ENCODE measurements at places on chromosomes 3 and 15. TPM values are rescaled to one million over a fixed set of nuclear protein-coding genes. Genes with fewer than 3 reads are reported as not detected.

Gene ITGA11
- 1.2 TPM for total RNA-seq

Gene CSPG4
- 268 TPM for total RNA-seq

Gene CCR8
- total RNA-seq, result not detected

Gene POC1A
- total RNA-seq, result 21.6 TPM

Gene ALS2CL
- total RNA-seq, result 8.0 TPM

Gene FAM3D
- not detected for total RNA-seq

Gene GABRR3
- total RNA-seq, result not detected

Gene CNTN6
- total RNA-seq, result 0.11 TPM

Gene AHSG
- total RNA-seq, result not detected

Gene CMTM8
- total RNA-seq, result 2.7 TPM

Gene CILP
- not detected for total RNA-seq

Gene TRPM1
- total RNA-seq, result not detected

Gene COL6A5
- not detected for total RNA-seq

Gene SEMA7A
- total RNA-seq, result 27.4 TPM

Gene CAND2
- total RNA-seq, result 0.91 TPM

Gene ARIH2
- 180 TPM for total RNA-seq

Gene KCNMB3
- 1.1 TPM for total RNA-seq

Gene HAPLN3
- total RNA-seq, result 11.6 TPM

Gene TLR9
- not detected for total RNA-seq

Gene TKT
- 463 TPM for total RNA-seq

Gene ECE2
- not detected for total RNA-seq

Gene SECISBP2L
- 12.7 TPM for total RNA-seq

Gene XCR1
- total RNA-seq, result not detected

Gene GRIP2
- total RNA-seq, result 3.7 TPM

Gene STRIT1
- not detected for total RNA-seq

Gene LMOD3
- not detected for total RNA-seq

Gene FOXB1
- not detected for total RNA-seq

Gene LRRIQ4
- total RNA-seq, result not detected

Gene ASB14
- not detected for total RNA-seq

Gene FEZF2
- not detected for total RNA-seq

Gene SYNPR
- total RNA-seq, result not detected

Gene ZXDC
- 31.6 TPM for total RNA-seq

Gene RLBP1
- 3.7 TPM for total RNA-seq

All from A375 (cell line).